ENCODE measurements at places on chromosomes 6 and 20.

DNA sequence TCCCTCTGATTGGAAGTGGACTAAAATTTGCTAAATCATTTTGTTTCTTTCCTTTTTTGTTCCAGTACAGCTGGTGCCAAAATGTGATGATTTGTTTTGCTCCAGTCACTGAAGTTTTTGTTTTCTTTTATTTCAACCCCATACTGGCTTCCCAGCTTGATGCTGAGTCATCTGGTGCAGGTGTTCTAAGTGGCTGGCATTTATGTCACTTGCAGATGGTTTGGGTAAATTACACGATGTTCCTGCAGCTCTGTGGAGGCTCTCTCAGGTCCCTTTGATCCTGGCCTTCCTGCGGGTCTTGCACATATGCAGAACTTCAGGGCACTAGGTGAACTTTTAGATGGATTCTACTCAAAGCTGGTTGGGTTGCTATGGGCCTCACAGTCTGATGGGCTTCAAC, 577.7 kb downstream of the HAO1 start:
- DNase-seq: no peak

DNA sequence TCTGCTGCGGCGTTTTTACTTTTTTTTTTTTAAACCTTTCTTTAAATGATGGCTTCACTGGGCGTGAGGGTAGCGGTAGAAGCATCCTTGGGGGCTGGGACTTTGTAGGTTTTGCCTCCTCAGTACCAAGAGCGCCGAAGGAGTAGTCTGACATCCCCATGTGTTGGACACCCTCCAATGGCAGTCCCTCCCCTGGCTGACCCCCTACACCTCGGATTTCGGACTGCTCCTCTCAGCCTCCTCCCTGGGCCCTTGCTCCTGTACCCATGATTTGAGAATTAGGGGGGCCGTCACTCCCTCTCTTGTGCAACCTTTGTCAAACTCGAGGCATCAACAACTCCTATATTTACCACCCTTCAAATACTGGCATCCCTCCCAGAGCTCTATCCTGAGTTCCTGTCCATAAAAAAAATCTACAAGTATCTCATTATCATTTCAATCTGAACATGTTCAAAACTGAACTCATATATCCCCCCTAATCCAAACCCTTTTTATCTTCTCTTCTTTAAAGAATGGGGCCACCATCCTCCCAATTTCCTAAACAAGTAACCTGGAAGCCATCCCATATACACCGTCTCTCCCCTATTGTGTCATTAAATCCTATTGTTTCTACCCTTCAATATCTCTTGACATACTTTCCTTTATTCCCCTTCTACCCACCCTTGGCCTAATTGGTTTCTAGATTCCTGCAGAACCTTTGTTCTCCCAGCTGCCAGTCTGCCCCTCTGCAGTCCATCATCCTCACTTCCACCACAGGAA, 1.2 kb upstream of the ARFGEF3 start:
- no peak for DNase-seq

- no peak for DNase-seq
Observed at GRCh38 chr6:11196511-11197174, 35.8 kb downstream of the NEDD9 start.

DNA sequence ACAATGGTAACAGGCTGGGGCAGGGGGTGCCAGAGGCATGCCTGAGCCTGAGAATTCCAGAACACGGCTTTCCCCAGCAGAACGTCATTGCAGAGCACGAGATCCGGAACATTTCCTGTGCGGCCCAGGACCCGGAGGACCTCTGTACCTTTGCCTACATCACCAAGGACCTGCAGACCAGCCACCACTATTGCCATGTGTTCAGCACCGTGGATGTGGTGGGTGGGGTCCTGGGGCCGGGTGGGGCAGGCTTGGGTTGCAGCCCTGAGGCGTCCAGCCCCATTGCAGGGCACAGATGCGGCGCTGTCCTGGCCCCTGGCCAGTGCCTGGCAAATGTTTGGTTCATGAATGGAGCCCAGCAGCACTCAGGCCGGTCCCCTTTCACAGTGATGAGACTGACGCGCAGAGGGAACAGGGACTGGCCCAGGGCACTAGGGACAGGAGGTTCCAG, 57.1 kb downstream of the TCP11 start:
- DNase-seq: no peak

GRCh38 chr20:755941-756340, 12.4 kb downstream of the SLC52A3 start:
- DNase-seq: no peak

- no peak for DNase-seq
Observed at GRCh38 chr6:84639396-84639795, 125.0 kb downstream of the TBX18 start.

- no peak for DNase-seq
Observed at GRCh38 chr6:41527721-41528408, 18.3 kb upstream of the FOXP4 start.

DNA sequence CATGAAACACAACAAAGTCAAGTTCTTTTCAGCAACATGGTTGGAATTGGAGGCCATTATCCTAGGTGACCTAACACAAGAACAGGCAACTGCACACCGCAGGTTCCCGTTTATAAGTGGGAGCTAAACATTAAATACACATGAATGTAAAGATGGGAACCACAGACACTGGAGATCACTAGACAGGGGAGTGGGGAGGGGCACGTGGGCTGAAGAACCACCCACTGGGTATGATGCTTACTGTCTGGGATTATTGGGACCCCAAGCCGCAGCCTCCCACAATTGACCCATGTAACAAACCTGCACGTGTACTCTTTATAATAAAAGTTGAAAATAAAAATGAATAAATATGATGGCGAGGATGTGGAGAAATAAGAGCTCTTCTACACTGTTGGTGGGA, 8.6 kb upstream of the RAET1G start:
- DNase-seq: no peak

DNA sequence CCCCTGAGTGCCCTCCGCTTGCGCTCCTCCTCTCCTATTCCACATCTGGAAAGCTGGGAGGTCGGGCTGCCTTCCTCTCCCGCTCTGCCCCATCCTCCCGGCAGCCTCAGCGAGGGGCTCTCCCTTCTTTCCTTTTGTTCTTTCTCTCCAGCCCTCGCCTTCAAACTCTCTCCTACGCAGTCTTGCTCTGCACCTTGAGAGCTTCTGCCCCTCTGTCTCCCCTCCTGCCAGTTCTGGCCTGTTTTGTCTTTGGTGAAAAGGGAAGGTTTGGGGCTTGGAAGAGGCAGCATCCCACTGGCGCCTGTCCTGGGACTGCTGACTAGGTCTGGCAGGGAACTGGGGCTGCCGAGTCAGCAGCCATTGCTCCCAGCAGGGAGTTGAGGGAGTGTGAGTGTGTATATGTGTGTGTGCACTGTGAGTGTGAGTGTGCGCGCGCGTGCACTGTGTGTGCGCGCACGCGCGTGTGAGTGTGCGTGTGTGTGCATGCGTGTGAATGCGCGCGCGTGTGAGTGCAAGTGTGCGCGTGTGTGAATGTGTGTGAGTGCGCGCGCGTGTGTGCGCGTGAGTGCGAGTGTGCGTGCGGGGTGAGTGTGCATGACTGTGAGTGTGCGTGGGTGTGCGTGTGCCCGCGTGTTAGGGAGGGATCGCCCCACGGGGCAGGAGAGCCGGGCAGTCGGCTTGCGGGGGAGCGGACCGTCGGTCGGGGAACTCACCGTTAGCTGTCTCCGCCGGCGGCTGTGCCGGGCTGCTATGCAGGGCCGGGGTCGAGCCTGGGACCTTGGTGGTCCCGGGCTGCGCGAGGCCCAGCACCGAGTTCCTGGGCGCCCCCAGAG, 523 bp downstream of the CPXM1 start:
- peak; percentile 16 for DNase-seq

GRCh38 chr20:37234254-37234581, 27.4 kb downstream of the GHRH start:
- no peak for DNase-seq

- no peak for DNase-seq
Observed at GRCh38 chr6:128131036-128131435, 230.2 kb upstream of the THEMIS start.

DNA sequence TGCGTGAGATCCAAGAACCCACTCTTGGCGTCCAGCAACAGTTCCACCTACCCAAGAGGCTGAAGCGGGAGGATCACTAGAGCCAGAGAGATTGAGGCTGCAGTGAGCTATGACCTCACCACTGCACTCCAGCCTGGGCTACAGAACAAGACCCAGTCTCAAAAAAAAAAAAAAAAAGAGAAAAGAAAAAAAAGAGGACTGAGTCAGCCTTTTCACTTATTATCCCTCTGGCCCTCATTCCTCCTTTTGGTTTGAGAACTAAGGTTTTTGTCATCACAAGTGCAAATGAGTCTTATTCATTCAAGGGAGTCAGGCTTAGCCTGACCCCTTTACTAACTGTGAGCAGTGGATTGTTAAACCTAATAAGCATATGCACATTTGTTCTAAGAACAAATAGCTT, 37.9 kb upstream of the JARID2 start:
- no peak for DNase-seq

DNA sequence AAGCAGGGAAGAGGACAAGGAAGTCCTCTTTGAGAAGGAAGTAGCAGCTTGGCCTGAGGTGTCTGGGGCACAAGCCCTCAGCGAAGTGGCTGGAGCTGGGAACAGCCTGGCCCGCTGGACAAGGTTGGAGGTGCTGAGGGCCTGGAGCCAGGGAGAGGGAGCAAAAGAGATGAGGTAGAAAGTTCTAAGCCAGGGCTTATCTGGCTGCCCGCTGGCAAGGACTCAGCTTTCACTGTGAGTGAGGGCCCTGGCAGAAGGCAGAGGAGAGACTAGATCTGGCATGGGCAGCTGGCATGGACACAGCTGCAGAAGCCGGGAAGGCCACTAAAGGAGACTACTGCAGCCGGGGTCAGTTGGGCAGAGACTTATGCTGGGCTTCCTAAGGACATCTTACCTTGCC, 21.8 kb upstream of the PCMTD2 start:
- DNase-seq: no peak

- DNase-seq: no peak
Observed at GRCh38 chr20:50993876-50994275, 29.0 kb downstream of the KCNG1 start.

All from CD4-positive, CD25-positive, alpha-beta regulatory T cell (primary cell).